AG20443 (cell line): ENCODE measurements at places on chromosomes 3 and 15.
A peak's percentile ranks its signal among the peaks of the same experiment; 100 is the strongest.

GRCh38 chr3:179036226-179036625, 35.4 kb downstream of the ZMAT3 start:
- no peak for DNase-seq

DNA sequence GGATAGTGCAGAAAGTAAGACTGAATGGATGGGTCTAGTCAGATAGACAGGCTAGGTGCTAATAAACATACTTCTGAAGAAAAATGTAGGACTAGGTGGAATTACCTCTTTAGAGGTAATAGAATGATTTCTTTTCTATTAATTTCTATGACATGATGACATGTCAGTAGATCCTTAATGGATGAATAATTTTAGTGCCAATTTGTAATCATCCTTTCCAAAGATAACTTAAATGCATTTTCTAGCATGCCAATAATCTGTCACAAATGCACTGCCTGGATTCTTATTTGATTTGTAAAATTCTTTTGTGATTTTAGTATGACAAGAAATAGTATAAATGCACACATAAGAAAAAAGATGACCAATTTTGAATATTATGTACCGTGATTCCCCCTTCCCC, 356.7 kb downstream of the NAALADL2 start:
- no peak for DNase-seq

DNA sequence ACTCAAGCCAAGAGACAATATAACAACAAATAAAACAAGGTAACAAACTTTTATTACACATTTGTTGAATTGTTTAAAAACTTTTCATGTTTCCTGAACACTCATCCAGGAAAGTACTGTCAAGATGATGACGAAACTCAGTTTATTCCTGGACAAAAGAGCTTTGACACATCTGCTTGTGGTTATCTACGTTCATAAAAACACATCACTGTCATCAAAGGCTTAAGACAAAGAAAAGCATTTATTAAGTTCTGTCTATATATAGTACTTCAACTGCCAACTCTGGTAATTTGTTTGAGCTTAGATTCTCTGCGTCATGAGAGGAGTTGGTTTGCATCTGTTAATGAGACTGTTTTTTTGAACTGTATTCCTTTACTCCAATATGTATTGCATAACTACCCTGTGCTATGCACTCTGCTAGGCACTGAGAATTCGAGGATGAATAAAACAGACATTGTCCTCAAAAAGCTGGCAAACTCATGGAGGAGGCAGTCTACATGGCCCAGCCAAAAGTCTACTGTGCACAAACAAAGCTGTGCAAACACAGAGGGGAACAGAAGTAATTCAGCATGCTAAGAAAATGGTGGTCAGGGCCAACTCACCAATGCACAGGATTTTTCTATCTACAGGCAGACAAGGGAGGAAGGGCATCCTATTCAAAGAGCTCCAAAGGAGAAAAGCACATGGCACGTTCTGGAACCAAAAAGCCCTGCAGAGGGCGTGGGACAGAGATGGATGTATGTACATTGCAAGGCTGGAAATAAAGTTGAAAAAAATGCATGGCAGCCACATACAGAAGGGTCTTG, 21.5 kb downstream of the PLD1 start:
- DNase-seq = peak; percentile 67

GRCh38 chr15:73352082-73352481, 16.7 kb downstream of the HCN4 start:
- DNase-seq = peak; percentile 45

DNA sequence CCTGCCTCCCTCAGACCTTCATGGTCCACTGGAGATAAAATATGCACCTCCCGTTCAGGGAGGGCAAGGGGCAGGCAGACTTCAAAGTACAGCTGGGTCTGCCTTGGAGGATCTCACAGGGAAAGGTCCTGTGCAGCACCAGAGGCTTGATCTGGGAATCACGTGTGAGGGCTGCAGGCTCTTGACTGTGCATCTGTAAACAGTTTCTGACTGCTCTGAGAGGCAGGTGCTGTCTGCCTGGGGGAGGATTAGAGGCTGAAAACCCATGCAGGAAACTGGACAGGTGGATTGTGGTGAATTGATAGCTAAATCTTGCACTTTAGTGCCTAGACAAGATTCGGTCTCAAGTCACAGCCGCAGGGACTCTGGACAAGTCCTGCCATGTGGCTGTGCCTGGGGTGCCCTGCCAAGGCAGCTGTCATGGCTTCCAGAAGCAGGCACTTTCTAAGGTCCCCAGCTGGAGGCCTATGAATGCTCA, 239.3 kb downstream of the EPHB1 start:
- DNase-seq = no peak

GRCh38 chr3:176948151-176948550, 249.1 kb downstream of the TBL1XR1 start:
- no peak for DNase-seq

- no peak for DNase-seq
Measured at GRCh38 chr3:104673981-104674380, 692.7 kb upstream of the ALCAM start.

DNA sequence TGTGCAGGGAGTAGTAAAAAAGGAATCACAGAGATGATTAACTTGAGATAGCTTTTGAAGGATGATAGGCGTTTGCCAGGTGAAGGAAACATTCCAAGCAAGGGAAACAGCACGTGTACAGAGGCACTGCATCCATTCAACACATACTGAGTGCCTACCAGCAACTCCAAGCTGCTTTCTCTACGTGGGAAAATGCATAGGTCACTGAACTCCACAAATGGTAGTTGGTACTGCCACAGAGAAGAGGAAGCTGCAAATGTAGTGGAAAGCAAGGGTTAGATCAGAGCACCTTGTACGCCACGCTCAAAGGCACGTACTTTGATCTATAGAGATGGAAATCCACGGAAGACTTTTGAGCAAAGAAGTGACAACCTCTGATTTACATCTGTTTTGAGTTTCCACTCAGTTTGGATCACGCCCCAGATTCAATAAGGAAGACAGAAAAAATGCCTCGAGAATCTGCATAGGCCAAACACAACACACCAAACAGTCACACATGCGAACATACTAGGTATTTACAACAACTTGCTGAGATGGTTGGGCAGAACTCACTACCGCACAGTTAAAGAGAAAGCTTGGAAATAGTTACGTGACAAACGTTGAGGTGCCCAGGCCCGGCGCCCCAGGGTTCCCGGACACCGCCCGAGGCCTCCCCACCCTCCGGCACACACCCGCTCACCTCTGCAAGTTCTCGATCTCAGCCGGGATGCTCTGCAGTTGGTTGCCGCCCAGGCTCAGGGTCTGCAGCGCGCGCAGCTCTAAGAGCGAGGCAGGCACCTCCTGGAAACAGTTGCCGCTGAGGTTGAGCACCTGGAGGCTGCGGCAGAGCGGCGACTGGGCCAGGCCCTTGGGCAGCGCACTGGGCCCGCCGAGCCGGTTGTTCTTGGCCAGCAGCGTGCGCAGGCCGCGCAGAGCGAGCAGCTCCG, 826 bp downstream of the LRRC58 start:
- no peak for DNase-seq

DNA sequence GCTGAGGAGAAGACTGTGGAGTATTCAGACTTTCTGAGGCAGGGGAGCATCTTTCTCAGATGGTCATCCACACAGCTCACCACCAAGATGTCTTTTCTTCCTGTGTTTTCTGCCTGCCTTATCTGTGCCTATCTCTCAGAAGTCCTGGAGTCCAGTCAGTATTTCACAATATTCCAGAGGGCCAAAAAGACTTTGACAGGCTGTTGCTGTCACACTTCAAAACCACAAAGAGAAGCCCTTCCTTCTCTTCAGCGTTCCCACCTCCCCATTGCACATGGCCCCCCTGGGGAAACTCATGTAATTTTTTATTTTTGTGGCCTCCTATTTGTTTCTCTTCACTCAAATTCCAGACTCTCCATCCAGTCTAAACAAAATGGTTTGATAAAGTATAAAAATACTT, 585.2 kb downstream of the EPHA3 start:
- no peak for DNase-seq

- no peak for DNase-seq
Measured at GRCh38 chr15:48928877-48929538, 34.7 kb downstream of the SHC4 start.

DNA sequence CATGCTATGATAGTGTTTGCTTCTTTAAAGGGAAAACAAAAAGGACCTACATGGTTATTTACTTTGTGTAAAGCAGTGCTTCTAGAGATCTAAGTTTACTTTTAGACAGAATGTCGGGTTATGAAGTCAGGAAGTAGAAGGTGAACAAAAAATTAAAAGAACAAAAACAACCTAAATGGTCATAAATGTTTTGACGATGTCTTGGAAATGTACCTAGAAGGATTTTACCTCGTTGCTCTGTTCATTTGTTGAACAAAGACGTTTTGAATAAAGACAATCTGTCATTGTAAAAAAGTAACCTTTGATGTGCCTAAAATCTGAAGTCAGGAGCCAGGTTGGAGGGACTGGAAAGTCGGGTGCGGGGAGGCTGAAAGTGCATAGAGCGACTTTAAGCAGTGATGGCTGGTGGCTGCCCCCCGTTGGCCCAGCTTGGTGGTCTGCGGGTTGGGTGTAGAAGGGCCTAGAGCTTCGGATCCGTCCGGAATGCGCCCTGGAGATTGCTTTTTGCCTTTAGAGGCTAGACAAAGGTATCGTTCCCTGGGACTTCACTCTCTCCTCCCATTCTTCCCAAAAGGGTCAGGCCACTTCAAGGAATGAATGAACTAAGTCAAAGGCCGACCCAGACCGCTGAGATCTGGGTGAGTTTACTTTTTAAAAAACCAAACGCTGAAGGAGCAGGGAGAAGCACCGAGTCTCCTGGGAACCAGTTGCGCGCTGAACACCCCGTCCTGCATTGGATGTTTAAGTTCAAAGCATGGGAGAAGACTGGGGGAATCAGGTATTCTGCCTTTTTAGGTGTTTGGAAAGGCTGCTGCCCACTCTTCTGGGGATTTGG, 2.1 kb downstream of the SOX14 start:
- DNase-seq = no peak
